ENCODE measurements at places on chromosomes 5 and 9.

DNA sequence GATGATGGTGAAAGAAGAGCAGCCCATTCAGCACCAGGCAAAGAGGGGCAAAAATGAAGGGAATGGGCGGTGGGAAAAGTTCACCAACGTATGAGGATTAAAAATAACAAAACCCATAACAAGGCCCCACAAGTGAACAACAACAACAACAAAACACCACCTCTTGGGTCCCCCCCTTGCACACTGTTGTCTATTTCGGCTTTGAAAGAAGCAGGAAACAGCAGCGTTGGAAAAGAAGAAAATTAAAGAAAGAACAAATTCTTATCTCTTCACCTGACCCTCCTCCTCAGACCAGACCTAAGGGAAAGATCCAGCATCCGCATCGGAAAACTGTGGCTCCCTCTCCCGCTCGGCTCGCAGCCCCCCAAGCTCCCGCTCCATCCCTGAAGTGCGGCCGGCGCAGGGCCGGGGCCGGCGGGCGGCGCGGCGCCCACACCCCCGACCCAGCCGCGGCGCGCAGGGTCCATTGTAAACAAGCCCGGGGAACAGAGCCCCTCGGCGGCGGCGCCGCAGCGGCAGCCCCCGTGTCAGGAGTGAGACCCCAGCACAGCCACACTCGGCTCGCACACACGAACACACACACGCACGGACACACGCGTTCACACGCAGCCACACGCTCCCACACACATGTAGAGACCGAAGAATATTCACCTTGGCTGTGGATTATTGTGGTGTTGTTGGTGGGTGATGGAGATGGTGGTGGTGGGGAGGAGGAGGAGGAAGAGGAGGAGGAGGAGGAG lies 535 bp downstream of the RFX3 start:
- DNase-seq = no peak

- DNase-seq = no peak
These were observed 38.6 kb downstream of the NR4A3 start for GRCh38 chr9:99860266-99860665.

GRCh38 chr9:87567001-87567400 lies 69.3 kb downstream of the DAPK1 start:
- no peak for DNase-seq

GRCh38 chr9:99867968-99868367 lies 38.5 kb upstream of the STX17 start:
- no peak for DNase-seq
